HT1080 (cell line): ENCODE measurements at places on chromosomes 5 and 9. TPM values are rescaled to one million over a fixed set of nuclear protein-coding genes. Genes with fewer than 3 reads are reported as not detected.

- DNase-seq = no peak
Measured at GRCh38 chr5:160620401-160620800, 198.7 kb downstream of the PTTG1 start.

FBP2 gene
- not detected in 2 replicates for total RNA-seq

- no peak for DNase-seq
Measured at GRCh38 chr9:7790022-7790818, 9.4 kb downstream of the DMAC1 start.

DNA sequence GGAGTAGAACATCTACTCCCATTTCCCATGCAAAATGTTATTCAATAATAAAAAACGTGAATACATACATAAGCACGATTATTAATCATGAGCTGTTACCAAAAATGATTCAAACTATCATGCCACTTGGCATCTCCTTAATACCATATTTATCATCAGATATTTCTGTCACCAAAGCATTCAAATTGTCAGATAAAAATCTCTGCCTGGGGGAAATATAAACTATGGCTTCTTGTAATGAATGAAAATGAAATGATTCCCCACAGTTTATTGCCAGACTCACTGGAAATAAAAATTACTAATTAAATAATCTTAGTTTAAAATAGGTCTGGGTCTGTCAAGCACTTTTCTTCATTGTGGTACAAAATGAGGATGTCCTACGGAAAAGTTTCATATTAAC lies 265.4 kb downstream of the EDIL3 start:
- DNase-seq = no peak

- no peak for DNase-seq
Measured at GRCh38 chr5:75048457-75048953, 3.9 kb downstream of the GCNT4 start.

- DNase-seq = no peak
Measured at GRCh38 chr9:114851306-114851705, 45.5 kb upstream of the TNFSF15 start.

DNA sequence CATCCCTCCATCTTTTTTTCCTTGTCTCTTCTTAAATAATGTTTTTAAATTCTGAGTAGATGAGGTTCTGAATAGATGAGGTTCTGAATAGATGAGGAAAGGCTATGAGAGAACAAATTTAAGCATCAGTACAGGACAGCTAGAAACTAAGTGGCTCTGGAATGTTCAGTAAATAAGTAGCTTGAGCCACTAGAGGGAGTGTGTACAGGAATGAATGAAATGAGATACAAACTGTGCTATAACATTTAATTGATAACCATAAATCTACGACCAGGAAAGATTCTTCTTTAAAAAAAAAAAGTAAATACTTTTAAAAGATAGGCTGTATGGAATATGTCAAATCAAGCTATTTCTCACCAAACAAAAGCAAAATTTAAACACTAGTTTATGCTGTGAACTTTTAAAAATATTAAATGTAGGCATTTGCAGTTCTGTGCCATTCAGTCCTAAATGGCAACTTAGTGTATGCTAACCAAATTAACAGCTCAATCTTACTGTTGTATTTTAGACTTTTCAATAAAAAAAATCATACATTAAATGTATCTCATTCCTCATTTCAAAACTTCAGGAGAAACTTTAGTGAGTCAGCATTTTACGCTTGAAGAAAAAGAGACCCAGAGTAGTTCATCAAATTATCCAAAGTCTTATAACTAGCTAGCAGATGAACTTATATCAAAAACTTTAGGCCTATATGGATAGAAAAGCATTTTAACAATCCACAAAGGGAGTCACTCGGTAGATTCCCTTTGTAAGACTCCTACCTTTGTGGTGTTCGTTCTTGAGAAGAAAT lies 70.4 kb upstream of the SNX2 start:
- peak; percentile 37 for DNase-seq

- peak; percentile 56 for DNase-seq
Measured at GRCh38 chr9:4298255-4299004, 1.4 kb downstream of the GLIS3 start.
